ENCODE measurements at places on chromosomes 6 and 20. TPM values are rescaled to one million over a fixed set of nuclear protein-coding genes. Genes with fewer than 3 reads are reported as not detected.

The SLC35D3 gene
- not detected for total RNA-seq

The RAD21L1 gene
- total RNA-seq: 0.19 TPM

The ZCCHC3 gene
- total RNA-seq: 25.2 TPM

The KCNQ5 gene
- total RNA-seq: 0.38 TPM

The LY6G5C gene
- 1.6 TPM for total RNA-seq

The SUMO4 gene
- 0.25 TPM for total RNA-seq

The SRSF12 gene
- 2.8 TPM for total RNA-seq

The EYS gene
- not detected for total RNA-seq

The TAGAP gene
- total RNA-seq: 8.4 TPM

The FYN gene
- total RNA-seq: 36.7 TPM

The C6orf58 gene
- not detected for total RNA-seq

The BPIFA1 gene
- total RNA-seq: not detected

The PBOV1 gene
- total RNA-seq: not detected
